ENCODE measurements at places on chromosomes 2 and 18.
A peak's percentile ranks its signal among the peaks of the same experiment; 100 is the strongest.

DNA sequence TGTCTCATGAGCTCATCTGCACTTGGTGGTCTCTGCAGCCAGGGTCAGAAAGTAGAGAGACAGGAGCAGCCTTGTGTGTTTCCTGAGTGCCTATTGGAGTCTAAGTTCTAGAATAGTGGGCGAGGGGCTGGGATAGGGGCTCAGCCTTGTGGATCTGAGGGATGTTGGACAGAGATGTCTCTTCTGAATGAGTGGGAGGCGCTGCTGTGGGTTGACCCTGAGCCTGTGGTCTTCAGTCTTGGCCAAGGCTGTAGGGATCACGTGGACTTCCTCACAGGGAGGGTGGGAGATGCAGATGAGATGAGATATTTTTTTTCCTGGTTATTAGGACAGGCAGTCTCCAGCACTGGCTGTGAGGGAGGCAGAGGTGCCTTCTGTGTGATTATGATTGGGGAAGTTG lies 61.8 kb downstream of the RNF144A start:
- DNase-seq: no peak

GRCh38 chr2:195671563-195671962 lies 14.5 kb downstream of the SLC39A10 start:
- no peak for DNase-seq

DNA sequence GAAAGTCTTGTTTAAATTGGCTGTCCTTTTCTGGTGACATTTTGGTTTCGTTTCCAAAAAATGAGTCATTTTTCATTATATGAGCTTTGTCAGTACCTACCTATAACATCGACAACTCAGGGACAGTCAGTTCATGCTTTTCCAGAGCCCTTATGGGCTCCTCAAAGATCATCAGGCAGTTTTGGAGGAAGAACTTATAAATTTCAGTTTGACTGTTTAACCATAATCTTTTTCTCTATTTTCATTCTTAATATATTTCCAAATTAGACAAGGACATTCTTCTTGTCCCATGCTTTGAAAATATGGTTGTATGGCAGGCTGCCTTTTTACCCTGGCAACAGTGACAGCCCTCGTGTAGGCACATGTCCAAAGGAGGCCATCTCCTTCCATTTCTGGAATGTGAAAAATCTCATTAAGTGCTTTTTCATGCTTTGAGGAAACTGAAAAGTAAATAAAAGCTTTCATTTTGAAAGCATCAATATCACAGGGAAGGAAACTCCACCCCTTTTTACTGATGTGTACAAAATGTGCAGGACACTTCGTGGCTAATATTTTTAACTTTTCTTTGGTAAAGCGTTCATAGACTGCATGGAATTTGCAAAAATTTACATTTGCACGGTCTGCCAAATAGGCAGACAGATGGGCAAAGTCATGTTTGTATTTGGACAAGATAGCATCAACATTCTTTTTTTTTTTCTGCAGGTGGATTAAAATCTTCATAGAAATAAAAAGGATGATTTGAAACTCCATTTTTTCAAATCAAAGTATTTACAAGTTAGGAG lies 7.2 kb upstream of the PROC start:
- DNase-seq: no peak

DNA sequence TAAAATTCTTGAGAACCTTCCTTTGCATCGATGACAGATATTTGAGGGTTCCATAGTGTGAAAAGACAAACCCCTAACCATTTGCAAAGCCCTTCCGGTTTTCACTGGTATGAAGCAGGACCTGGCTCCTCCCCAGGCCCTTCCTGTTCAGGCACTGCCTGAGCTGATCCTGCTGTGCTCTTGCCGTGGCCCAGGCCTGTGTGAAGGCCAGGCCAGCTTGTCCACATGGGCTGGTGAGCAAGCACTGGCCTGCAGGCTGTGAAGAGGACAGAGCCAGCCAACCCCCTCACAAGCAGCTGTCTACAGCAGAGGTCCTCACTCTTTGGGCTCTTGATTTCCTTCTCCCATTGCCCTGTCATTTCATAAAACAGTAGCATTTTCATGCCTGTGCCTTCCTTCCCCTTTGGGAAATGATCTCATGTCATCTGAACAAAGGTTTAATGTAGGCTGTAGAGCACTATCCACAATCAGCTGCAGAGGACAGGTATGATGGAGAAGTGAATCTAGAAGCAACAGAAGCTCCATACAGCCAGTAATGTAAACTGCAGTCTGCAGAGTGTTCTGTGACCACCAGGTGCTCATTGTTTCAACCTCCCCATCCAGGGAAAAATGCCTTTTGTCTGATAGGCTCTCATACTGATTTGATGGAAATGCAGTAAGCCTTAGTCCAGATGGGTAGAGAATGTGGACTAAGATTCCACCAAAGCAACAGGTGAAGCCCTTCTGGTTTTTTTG lies 19.8 kb downstream of the MPHOSPH10 start:
- DNase-seq: no peak

DNA sequence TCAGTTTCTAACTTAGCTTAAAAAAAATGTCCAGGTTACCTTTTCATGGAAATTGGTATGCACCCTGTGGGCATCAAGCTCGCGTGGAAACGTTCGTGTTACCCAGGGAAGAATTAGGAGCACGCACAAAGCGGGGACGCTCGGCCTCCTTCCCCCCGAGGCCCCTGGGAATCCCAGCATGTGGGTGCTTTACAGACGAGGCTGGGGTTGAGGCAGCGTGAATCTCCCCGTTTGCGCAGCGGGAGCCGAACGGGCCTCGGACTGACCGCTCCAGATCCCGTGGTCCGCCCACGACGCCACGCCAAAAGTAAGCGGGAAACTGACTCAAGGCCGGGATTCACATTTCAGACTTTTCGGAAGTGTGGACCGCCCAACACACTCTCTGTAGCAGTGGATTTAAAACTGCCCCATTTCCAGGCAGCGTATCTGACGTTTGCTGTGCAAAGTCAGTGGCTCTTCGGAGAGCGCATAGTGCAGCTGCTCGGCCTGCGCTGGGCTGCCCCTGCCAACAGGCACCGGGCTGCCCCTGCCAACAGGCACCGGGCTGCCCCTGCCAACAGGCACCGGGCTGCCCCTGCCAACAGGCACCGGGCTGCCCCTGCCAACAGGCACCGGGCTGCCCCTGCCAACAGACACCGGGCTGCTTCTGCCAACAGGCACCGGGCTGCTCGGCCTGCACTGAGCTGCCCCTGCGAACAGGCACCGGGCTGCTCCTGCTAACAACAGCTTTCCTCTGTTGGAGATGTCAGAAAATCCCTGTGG lies 49.7 kb downstream of the SH3YL1 start:
- no peak for DNase-seq

DNA sequence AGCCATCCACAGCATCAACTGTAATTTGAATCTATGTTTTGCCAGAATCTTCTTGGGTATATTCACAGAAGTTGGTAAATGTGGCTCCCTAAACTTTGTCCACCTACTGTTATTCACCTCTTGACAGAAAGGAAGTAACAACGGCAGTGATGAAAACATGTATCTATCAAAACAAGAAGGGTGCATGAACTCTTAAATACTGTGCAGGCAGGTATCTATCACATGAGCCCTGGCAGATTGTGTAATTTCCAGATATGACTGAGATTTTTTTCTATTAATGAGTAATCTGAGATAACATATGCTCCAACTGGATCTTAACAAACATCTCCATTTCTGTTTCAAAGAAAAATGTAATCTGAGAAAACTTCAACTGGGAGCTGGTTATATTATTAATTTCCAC lies 36.6 kb downstream of the SFT2D3 start:
- DNase-seq: no peak

GRCh38 chr2:181937473-181937872 lies 45.9 kb downstream of the ITPRID2 start:
- DNase-seq: no peak

GRCh38 chr2:46704041-46704440 lies 211.6 kb downstream of the MCFD2 start:
- no peak for DNase-seq

- DNase-seq: no peak
Measured at GRCh38 chr2:75539955-75540716, 20.6 kb downstream of the EVA1A start.

- DNase-seq: peak; percentile 75
Measured at GRCh38 chr2:70785137-70785911, 5.1 kb downstream of the FIGLA start.

Measured in NCI-H510A treated with DMSO at 0.1 percent for 48 hours (cell line).